ENCODE measurements at places on chromosomes 5 and 9.

GRCh38 chr5:143398451-143399237 is 4.8 kb downstream of the NR3C1 start:
- DNase-seq: no peak

DNA sequence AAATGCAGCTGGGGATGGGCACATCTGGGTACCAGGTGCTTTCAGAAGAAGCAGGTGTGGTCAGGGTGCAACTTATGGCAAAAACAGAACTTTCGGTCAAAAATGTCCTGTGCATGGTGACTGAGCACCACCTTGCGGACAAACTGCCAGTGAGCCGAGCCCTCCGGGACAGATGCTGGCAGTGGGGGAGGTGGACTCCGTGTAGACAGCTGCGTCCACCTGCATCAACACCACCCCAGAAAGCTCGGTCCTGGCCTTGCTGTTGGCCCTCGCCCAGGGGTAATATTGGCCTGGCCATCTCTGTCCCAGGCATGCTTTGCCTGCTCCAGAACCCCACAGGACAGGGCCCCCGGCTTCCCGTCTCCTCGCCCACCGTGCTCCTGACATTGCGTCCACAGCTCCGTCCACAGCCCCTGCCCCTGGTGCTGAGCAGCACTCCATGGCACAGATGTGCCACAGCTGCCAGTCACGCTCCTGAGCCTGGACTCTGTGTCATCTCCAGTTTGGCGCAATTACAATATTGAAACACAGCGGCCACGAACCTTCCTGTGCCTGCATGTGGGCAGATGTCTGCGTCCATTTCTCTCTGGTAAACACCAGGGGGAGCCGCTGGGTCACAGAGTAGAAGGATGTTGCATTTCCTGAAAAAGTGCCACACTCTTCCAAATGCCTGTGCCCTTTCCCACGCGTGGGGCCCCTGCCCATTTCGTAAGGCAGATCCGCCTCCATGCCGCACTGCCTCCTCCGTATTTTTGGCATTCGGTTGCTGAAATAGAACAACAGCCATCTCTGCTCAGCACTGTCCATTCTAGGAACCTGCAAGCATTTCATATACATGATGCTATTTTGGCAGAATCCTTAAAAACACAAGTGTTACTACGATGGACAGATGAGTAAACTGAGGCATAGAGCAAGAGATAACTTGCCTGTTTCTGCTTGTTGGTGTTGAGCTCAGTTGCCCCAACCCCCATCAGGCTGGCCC is 33.4 kb upstream of the SLC6A19 start:
- peak; percentile 22 for DNase-seq

DNA sequence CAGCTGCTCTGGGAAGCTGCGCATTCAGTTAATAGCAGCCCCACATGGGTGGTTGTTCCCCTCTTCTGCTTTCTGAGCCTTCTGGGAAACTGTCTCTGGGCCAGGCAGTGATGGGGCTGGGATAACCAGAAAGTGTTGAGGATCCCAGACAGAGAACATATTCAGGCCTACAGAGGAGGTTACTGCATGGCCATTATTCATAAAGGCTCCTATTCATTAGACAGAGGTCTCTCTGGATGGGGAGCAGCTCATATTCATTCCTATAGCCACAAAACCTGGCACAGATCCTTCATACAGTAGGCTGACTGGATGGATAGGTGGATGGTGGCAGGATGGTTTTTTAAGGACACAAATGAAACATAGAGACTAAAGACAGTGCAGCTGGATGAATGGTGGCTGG is 76.3 kb downstream of the HSPA4 start:
- no peak for DNase-seq

GRCh38 chr5:175059687-175060211 is 335.4 kb downstream of the MSX2 start:
- no peak for DNase-seq

DNA sequence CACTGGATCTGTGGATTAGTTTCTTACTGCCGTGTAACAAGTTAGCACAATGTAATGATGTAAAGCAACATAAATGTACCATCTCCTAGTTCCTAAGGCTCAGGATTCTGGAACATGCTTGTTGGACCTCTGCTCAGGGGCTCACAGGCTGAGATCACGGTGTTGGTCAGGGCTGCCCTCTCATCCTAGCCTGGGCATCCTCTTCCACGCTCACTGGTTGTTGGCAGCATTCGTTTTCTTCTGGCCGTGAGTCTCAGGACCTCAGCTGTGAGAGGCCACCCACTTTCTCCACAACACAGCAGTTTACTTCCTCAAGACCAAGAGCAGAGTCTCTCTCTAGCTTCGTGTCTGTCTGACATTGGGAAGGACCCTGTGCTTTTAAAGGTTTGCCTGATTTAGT is 17.3 kb downstream of the RASGEF1C start:
- no peak for DNase-seq

DNA sequence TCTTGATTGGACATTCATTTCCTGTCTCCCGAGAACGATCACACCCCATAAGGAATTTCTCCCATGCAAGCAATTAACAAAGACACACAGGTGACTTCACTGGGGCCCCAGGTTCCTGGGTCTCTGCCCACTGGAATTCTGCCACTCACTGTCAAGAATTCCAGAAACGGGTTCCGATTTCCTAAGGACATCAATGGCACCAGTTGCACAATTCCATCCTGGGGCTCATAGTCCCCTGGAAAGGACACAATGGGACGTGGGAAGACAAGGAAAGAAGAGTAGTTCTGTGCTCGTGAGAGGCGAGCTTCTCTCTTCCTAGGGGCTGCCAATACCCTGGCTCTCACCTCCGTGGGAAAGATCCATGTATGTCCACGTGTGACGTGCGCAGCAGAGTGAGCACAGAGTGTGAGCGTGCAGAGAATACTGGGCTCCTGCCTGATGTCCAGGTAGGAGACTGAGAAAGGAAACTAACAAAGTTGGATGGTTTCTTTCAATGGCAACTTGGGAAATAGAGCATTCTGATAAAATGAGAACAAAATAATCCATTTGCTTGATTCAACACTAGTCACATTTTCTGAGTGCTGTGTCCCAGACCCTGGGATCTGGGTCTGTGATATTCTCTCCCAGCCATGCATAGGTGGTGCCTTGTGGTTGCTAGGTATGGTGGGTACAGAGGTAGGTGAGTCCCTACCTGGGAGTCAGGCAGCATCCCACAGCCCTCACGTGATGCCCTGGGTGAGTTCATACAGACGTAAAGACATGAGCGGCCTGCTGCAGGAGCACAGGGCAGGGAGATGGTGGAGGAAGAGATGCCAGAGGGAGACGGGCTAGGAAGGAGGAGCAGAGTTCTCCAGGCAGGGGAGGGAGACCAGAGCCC is 159.8 kb downstream of the COL23A1 start:
- no peak for DNase-seq

GRCh38 chr9:93585259-93585658 is 8.9 kb downstream of the PHF2 start:
- no peak for DNase-seq

- no peak for DNase-seq
Measured at GRCh38 chr5:160339406-160340130, 27.2 kb upstream of the CCNJL start.

DNA sequence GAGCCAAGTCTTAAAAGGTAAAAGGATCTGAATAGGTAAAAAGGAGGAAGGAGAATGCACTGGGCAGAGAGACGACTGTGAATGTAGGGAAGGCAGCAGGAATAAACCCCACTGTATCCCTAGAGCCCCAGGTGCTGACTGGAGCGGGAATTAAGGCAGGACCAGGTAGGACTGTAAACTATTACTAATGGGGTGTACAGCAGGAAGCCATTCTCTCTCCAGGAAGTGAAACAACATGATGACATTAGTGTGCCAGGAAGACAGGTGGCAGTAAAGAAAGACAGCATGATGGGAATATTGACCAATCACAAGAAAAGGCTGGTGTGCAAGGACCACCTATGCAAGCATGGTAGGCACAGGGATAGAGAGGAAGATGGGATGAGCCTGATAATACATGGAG is 433.0 kb downstream of the DNAH5 start:
- DNase-seq: no peak

All from stimulated activated CD8-positive, alpha-beta memory T cell treated with anti-CD3 and anti-CD28 coated beads, Interleukin-7, amount 100 ng/mL, for 48 hours (primary cell).